ENCODE measurements at places on chromosomes 2 and 18. TPM values are rescaled to one million over a fixed set of nuclear protein-coding genes. Genes with fewer than 3 reads are reported as not detected.

DNA sequence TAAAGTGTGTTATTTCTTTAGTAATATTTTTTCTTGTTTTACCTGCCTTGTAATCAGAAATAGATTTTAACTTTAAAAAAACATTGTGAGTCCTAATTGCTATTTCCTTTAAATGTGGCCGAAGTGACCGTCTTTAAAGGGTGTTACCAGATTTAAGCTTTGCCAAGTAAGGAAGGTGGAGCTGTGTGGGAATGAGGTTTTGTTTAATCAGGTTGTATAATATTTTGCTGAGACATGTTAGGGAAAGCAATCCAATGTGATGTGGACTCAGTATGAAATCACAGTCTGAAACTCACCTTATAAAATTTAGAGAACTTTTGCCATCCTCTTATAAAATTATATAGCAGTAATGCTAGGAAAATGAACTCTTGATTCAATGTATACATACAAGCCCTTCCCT is 32.9 kb upstream of the ITPRID2 start:
- DNase-seq: no peak

DNA sequence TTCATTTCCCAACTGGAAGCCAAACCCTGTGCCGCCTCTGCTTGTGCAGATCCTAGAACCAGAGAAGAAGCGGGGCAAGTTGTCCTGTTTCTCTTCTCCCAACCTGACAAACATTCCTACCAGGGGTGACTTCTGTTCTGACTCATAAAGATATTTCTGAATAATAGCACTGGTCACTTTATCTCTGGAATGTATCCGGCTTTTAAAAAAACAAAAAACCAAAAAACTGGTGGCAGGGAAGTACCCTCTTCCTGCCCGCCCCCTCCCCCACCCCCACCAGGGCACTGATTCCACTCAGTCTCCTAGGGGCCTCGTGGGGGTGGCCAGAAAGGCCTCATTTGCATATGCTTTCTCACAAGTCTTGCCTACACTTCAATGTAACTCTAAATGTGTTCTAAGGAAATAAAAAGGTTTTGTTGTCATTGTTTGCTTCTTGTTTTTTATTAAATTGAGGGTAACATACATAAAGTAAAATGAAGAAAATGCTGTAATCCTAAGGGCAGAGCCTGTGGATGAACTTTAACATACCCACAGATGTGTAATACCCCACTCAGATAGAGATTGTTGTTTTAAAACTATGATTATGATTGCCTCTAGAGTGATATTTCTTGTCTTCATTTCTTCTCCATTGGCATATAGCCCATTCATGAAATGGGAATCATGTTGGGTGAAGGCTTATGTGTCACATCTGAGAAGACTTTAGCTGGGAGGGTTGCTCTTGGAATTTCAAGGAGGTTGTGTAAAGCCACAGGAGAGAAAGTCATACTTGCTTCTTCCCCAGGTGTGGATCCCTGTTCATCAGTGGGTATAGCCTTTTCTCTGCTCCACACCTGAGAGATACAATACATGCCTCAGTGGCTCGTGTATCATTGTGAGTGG is 5.3 kb upstream of the FOSL2 start:
- peak; percentile 37 for DNase-seq

- peak; percentile 20 for DNase-seq
These were observed 422.7 kb downstream of the FBXO15 start for GRCh38 chr18:73724958-73725357.

- DNase-seq: peak; percentile 17
These were observed 3.0 kb upstream of the IL1RN start for GRCh38 chr2:113124181-113124961.

- no peak for DNase-seq
These were observed 52.6 kb downstream of the ZAP70 start for GRCh38 chr2:97765933-97766332.

DNA sequence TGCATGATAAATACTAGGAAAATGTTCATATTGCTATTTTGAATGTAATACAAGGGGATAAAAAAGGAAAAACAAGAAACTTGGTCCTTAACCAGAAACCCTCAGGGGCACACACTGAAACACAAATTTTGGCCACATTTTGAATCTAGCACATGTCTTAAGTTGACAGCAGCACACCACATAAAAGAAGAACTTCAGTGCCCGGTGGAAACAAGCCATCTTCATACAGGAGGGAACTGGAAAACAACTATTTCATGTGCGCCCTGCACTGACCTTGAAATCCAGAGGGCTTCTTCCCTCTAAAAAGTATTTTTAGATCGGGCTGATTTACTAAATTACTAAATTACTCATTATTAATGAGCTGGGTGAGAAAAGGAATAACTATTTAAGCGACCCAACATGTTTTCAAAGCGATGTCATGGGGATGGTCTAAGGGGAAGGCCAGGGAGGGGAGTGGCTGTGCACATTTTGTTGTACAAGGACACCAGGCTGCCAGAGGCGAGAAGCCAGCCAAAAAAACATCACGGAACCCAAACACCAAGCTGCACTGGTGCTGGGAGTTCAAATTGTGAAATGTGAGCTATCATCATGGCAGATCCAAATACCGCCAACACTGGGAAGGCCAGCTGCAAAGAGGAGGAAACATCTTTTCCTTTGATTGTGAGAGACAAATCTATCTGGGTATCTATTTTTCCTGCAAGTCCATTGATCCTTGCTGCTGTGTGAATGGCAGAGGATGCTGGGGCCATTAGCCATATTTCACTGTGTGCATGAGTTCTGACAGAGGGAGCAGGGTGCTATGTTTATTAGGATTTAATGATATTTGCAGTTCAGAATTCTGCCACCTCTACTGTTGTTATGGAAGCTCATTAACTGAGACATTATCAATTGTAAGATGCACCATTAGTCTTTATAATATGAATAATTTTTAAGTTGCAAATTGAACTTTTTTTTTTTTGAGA is 150.7 kb upstream of the LMAN1 start:
- no peak for DNase-seq

DNA sequence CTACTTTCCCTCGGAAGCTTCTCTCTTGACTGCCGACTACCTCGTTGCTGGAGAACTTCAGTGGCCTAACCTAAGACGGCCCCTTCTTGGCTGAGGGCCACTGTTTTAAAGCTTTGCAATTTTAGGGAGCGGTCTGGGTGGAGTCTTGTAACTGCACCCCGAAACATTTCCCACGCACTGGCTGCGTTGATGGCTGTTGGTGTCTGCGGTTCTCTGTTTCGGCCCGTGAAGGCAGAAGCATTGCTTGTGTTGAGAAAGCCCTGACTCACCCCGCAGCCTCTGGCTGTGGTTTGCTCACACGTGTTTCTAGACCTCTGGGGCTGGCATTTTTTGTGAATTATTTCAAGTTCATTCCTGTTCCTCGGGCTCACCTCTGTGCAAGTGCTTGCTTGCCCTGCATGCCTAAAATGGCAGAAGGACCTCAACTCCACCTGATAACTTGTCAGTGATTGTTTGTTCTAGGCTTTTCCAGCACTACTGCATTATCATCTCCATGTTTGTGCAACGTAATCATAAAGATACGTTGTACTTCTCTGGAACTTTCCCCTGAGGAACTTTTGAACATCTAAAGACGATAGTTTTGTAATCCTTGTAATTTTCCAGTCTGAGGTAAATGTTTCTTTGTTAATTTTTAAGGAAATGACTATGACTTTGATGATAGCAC is 94.2 kb upstream of the DLX2 start:
- DNase-seq: peak; percentile 85

DNA sequence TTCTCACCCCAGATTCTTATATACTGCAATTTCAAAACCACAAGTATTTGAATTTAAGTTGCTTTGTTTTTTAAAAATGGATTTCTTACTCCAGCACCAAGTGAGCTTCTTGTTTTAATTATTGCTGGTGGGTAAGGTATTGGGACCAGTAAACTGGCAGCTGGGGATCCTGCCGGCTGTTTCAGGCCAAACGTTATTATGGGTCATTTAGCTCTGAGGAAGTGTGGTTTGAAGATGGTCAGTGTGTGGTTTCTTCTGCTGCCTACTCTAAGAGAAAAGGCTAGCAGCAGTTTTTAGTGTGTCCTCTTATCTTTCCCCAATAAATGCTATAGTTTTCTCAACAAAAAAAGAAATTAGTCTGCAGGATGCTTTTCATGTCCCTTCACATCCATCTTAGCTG is 30.6 kb downstream of the CFAP221 start:
- no peak for DNase-seq

DNA sequence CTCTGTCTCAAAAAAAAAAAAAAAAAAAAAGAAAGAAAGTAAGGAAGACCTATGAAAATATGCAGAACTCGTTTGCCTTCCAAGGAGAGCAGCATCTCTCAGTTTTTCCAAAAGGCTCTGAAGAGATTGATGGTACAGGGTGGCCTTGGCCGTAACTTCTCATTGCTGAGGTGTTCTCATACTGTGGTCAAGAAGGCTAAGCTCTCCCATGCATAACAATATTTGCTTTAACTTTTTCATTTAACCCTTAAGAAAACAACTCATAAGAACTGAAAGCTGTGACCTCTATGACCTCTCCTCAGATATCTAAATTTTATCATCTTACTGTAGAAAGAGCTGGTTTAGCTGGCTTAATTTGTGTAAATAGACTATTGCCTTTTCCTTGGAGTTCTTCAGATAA is 37.1 kb upstream of the GATA6 start:
- no peak for DNase-seq

DNA sequence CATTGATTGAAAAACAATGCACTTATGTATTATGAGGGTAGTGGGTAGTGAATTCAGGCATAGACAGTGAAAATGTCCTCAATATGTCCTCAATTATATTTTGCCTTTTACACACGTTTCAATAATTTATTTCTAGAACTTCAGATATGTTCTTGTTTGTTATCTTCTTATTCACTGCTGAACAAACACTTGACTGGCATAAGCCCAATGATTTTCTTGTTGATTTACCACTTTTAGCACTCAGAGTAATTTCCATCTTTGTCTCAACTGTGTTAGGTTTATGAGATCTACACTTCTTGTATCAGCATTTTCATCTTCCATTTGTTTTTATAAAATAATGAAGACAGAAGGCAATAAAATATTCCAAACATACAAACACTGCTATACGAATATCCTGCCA is 61.8 kb upstream of the DCC start:
- DNase-seq: no peak

DNA sequence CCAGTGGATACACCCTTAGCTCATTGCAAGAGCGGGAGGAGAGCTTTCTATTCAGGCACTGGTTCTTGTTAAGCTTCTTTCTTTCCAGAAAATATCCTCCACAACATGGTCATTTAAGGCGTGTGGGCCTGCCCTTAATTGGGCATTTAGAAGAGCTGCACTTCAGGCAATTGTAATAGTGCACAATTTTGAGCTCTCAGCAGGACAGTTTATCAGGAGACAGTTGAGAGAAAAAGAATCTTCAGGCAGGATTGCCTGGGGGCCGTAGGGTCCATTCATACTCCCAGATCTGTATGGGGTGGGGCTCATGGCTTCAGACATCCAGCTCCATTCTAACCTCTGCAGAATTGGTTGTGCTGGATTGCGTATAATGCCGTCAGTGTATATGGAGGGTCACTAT is 6.0 kb upstream of the EPC2 start:
- no peak for DNase-seq

DNA sequence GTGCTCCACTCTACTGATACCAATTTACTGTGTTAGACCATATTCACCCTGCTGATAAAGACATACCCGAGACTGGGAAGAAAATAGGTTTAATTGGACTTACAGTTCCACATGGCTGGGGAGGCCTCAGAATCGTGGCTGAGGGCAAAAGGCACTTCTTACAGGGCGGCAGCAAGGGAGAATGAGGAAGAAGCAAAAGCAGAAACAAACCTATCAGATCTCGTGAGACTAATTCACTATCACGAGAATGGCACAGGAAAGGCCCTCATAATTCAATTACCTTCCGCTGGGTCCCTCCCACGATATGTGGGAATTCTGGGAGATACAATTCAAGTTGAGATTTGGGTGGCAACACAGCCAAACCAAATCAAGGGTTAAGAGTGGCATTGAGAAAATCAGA is 65.2 kb downstream of the LDLRAD4 start:
- no peak for DNase-seq

DNA sequence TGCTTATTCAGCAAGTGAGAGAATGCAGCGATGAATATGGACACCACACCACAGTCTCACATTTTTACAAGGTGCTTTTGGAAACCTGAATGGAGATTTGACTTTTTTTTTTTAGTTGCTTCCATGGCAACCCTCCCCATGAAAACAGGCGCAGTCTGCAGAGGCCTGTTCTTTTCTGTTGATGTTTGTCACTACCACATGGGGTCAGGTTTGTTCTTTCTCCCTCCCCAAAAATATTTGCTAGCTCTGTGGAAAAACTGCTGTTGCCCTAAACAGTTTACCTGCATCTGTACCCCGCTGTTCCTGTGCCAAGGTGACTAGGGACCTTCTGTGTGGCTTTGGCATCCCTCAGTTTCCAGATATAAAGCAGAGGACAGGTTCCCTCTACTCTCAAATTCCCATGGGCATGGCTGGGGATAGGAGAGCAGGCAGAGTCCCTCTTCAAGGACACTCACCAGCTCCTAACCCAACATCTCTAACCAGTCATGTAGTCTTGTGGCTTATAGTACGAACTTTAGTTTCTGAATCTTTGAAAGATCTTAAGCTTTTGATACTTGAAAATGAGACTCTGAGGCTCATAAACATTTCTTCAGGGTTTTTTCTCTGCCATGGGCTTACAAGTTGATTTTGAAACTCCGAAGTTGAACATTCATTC is 14.7 kb upstream of the MAPRE2 start:
- DNase-seq: no peak

- DNase-seq: no peak
These were observed 19.4 kb upstream of the DNER start for GRCh38 chr2:229733611-229734245.

GRCh38 chr2:174003720-174004695 is 38.8 kb upstream of the SP3 start:
- no peak for DNase-seq

B3GNT7 gene
- under 0.01 TPM for total RNA-seq

IGFBP5 gene
- 392 TPM for total RNA-seq

All from IMR-90 (cell line).